ENCODE measurements at places on chromosomes 5 and 9. TPM values are rescaled to one million over a fixed set of nuclear protein-coding genes. Genes with fewer than 3 reads are reported as not detected.

DNA sequence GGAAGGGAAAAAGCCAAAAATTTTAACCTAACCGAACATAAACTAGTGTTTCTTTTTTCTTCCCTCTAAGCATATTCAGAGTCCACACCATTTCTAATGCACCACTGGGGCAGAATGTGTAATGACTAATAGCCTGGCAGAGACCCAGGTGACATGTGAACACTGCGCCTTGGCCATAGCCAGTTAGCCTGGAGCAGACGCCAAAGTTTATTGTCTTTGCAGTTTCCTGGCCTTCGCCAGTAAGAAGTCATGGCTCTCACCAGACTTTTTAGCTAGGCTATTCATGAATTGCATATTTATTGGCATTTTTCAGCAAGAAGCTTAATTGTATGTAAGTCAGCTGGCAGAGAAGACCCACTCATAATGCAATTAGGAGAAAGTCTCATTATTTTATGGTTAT is 182.8 kb upstream of the SLC27A6 start:
- peak; percentile 19 for DNase-seq

The SAXO1 gene
- not detected for total RNA-seq

DNA sequence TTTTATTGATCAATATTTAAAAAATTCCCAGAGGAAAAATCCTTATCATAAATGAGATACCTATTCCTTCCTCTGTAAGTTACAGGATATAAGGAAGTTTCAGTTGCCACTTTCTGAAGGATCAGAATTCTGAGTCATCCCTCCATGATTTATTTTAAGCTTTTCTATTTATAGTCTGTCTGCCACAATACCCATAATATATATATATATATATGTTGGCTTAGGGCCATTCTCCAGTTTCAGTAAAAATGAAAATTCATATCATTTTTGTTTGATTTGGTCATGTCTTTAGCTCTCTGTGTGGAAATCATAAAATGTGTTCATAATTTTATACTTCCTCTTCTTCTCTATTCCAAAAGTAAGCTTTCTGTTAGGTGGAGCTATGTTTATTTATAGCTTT is 215.8 kb upstream of the CYLC2 start:
- DNase-seq = no peak

- DNase-seq = no peak
Measured at GRCh38 chr5:117800261-117800660, 1188.1 kb downstream of the DTWD2 start.

The RNF130 gene
- 31.6 TPM for total RNA-seq

The SLCO6A1 gene
- total RNA-seq = not detected

- DNase-seq = no peak
Measured at GRCh38 chr5:5983261-5983980, 394.9 kb downstream of the MED10 start.
